Activated CD4-positive, alpha-beta T cell treated with anti-CD3 and anti-CD28 coated beads, Interleukin-2, amount 10 ng/mL, durations not matched to agents 24 days and 14 days (primary cell): ENCODE measurements at places on chromosomes 5 and 9.

- DNase-seq, result no peak
Measured at GRCh38 chr9:21943464-21943863, 50.7 kb downstream of the CDKN2A start.

- DNase-seq, result no peak
Measured at GRCh38 chr5:112306956-112307355, 112.1 kb downstream of the EPB41L4A start.

DNA sequence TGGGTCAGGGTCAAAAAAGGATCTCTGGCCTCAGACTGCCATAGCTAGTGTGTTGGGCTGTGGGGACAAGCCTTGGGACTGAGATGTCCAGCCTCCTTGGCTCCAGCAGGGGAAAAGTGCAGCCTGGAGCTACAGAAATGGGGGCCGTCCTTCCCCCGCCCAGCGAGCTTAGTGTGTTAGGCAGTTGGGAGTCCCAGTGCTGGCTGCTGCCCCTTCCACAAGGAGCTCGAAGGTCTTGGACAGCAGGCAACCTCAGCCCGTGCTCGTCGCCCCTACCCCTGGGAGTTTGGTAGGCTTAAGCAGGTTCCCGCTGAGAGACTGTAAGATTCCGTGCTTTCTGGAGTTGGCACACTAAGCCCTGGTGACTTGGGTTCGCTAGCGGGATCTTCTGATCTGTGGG is 293.0 kb upstream of the CDH12 start:
- no peak for DNase-seq

DNA sequence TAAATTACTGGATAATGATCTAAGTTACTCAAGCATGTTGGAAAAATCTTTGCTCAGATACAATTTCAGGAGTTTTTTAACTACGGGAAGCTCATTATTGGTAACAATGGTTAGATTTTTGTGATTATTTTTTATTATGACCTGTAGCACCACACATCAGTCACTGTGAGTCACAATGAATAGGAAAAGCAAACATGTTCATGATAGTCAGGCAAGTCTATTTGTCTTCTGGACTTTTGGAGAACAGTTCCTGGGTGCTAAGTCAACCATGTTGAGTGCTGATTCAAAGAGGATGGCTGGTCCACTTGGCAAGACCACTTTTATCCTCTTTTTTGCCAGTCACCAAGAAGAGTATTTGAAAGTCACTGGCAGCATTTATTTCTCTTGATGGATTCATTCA is 403.2 kb downstream of the KIF4B start:
- no peak for DNase-seq

GRCh38 chr5:34021334-34021733 is 13.5 kb upstream of the AMACR start:
- DNase-seq, result no peak

GRCh38 chr5:6861667-6862066 is 148.4 kb downstream of the TENT4A start:
- DNase-seq, result no peak

DNA sequence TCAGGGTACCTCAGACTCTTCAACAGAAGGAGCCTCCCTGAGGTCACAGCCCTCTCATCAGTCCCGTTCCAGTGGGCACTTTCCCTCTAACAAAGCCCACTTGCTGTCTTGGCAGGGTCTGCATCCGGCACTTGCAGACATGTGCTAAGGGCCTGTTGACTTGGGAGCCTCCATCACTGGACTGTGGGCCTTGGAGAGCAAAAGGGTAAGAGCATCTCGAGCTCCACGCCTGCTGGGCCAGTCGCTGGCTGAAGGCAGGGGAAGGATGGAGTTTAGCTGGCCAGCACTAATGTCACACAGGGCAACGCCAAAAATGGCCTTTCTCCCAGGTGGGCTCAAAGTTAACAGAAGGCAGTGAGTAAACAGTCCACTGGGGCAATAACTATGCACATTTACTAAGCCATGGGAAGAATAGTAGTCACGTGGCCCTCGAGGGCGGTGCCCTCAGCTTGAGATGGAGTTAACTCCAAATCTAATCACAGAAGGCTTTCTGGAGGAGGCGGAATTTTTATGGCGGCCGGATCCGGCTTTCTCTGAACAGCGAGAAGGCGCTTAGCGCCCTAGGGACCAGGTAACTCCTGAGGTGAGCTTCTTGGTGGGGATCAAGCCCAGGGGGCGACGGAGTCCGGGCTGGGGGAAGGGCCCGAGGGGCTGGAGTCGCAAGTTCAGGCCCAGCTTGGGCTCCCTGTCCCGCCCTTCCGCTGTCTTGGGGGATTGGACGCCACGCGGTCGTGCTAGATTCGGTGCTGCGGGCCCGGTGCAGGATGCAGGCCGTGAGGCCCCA is 2.0 kb upstream of the NSD1 start:
- DNase-seq, result peak; percentile 61

DNA sequence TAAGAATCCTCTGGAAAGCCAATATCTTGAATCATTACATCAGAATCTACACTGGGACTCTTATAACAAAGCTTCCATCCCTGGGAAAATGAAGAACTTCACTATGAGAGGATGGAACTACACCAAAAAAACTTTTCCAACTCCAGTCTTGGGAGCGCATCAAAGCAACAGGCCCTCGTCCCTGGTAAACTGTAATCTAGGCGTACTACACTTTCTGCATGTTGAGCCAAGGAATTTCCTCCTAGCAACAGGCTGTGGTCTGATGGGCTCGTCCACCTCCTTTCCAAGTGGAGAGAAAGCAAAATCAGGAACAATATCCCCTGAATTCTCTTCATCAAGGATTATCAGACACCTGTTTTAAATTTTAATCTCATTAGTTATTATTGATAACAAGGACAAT is 94.1 kb downstream of the NFIB start:
- no peak for DNase-seq

DNA sequence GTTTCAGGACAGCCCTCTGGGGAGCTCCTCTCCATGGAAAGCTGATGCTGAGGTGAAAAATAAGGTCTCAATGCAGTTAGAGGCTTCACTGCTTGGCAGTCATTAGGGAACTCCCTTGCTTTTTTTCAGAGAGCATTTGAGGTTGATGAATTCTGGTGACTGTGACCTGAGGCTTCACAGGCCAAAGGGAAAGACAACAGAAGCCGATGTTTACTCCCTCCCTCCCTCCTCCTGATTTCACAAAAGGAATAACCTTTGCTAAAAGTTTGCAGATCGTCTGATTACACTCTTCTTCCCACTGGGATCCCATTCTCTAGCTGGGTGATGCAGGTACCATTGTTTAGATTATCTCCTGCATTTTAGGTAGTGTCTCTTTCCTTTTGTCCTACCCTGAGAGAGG is 329.4 kb downstream of the KIF4B start:
- no peak for DNase-seq

DNA sequence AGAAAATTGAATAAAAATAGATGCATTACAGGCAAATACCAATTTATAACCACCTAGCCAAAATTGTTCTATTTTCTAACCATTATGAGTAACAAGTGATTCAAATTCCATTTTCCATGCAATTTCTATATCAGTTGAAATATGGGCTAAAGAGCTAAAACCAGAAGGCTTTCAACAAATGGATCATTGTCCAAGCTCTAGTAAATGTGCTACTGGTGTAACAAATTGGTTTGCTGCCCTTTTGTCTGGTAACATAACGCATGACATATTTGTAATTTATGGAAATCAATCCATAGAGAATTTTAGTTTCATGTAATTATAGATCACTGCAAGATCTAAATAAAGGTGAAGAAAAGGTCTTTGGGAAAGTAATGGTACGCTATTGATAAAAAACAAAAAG is 708.0 kb upstream of the GRAMD2B start:
- DNase-seq, result no peak

- no peak for DNase-seq
Measured at GRCh38 chr5:148697180-148697808, 43.0 kb upstream of the HTR4 start.

GRCh38 chr5:181151146-181151545 is 3.8 kb downstream of the OR2V2 start:
- no peak for DNase-seq

DNA sequence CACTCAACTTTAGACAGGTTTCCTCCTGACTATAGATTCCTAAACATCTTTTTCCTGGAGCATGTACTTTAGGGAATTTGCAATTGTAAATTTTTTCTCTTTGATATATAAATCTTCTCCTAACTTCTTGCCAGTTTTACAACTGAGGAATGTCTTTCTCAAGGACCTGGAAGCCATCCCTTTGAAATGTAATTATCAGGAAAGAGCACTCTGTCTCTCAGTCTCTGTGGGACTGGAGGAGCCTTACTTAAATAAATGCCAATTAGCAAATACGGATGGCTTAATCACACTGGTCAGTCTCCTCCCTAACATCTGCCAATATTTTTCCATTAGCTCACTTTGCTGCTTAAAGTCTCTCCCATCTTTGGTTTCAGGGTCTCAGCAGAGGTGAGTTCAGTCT is 344.3 kb upstream of the ARRDC3 start:
- no peak for DNase-seq

DNA sequence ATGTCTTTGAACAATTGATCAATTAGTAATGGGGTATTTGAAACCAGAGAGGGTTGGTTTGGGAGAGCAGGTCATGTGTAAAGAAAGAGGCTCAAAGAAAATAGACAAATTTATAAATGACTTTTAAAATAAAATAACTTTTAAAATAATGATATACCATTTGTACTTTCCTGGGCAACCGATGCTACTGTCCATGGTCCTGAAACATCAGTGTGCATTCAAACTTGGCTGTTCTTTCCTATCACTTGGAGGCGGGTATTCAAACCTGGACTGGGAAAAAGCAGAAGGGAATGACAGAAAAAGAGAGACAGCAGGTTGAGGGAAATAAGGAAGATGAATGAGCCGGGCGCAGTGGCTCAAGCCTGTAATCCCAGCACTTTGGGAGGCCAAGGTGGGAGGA is 1446.4 kb upstream of the WWC1 start:
- DNase-seq, result no peak

DNA sequence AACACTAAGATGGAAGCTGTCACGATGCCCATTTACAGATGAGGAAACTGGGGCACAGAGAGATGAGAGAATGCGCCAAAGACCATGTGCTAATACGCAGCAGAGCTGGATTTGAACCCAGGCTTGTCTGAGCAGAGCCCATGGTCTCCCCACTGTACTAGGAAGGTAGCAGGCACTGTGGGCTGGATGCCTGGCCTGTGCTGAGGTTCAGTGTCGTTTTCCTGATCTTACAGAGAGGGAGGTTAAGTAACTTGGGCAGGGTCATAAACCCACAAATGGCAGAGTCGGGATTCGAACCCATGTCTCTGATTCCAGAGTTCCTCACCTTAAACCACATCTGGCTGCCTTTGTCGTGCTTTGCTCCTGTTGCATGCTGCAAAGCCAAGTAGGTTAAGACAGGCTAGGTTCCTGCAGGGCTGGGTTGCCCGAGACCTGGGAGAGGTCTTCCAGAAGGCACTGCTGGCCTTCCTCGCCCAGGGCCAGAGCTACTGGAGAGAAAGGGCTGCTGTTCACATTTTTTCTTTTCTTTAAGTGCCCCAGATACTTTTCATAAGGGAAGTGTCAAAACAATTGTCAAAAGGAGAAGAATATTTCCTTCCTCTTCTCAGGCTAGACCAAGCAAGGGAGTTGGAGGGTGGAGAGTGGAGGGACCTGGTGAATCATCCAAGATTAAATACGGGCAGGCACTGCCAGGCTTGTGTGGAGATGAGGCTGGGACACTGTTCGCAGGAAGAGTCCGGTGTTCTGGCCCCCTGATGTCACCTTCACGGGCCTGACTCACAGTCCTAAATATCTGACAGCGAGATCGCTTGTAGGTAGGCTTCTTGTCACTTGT is 3.2 kb downstream of the NEK6 start:
- no peak for DNase-seq

DNA sequence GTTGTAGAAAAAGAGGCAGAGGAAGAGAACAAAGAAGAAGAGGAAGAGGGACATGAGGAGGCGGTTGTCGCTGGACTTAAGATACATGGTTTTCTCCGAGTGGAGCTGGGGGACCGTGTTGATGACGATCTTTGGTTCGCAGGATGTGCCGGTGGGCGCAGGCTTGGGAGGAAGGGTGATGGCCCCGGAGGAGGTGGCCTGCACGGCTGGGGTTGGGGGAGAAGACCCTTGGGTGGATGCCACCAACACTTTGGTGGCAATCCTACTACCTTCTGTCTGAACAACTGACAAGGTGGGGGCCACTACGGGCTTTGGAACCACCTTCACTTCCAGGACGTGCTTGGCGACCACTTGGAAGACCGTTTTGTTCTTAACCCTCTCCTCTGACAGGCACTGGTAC is 60.7 kb downstream of the SECISBP2 start:
- no peak for DNase-seq

DNA sequence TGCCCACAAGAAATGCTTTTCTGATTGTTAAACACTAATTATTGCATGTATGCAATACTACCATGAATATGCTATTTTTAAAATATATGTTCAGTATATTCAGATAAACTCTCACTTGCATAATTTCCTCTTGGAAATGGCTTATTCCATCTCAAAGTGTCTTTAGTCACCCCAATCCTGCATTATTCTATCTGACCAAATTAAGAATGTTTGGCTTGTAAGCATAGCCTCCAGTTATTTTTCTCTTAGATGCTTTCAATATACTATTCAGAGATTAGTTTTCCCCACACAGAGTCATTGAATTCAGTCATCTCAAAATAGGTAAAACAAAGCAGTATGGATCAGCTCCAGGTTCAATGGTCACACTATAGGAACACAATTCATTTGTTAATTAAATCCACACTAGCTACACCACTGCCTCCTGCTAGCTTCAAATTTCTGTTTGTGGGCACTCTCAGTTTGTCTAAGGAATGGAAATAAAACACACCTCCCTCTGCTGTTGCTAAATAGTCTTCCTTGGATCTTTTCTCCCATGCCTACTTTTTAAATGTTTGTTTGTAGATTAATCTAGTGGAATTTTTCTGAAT is 134.6 kb upstream of the TBCA start:
- DNase-seq, result no peak

DNA sequence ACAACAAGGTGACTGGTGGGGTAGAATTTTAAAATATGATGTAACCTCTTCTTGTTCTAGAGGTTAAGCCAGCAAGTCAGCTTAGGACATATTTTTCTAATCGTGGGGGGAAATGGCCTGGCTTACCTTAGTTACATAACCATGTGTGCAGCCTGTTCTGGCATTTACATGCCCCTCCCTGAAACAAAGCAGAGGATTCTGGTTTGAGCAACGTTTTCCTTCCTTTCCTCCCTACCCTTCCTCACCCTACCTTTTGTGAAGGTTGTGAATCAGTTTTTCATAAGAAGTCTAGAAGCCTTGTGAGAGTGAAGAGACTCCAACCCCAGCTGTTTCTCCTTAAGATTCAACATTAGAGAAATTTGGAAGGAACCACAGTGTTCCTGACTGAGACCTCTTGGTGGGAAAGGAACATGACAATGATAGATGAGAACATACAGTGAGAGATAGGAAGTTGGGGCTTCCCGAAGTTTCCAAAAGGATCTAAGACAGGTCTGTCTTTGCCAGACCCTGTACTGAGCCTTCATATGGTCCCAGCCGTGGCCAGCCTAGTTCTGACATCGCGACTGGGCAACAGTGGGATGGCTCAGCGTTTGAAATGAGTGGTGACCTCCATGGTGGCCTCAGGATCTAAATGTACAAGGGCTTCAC is 365.2 kb downstream of the SPATA31D1 start:
- DNase-seq, result no peak

- DNase-seq, result no peak
Measured at GRCh38 chr5:168295574-168296201, 4.2 kb downstream of the WWC1 start.
